ENCODE measurements at places on chromosomes 3 and 15.

DNA sequence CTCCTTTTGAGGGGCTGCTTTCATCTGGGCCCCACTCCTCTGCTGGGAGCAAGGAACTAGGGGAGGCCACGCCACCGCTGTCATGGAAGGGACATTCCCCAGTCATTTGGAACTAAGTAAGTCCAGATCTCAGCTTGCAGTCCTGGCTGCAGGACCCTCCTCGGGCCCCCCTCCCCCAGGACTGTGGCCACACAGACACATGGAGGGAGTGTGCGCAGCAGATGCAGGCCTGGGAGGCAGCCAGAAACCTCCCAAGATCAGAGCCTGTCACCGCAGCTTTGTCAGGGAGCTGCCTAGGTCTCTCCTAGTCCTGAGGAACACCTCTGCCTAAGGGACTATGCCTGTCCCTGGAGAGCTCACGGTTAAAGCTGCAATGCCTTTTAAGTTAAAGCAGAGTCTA, 7.3 kb upstream of the SEMA3F start:
- no peak for DNase-seq

DNA sequence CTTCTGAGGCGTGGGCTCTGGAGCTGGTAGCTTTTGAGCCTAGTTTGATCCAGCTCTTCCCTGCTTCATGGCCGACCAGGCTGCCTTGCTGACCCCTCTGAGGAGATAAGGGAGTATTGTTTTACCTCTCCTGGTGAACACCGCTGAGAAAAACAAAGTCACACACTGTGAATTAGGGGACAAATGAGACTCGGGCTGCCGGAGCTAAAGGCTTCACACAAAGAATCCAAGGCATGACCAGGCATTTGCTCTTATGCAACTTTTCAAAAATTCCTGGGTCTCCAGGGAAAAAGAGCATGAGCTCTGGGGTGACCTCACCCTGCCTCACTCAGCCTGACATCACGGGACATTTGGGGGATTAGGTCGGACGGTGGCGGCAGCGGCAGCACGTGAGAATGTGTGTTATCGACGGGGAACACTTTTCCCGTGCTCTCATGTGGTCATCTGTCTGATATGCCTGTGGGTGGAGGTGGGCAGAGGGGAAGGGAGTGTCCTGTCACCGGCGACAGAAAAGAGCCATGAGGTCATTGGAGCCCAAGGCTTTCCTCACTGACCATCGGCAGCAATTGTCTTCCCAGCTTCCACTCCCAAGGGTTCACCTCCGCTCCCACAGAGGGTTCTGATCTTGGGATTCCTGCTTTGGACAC, 61.0 kb downstream of the TMEM44 start:
- DNase-seq, result no peak

DNA sequence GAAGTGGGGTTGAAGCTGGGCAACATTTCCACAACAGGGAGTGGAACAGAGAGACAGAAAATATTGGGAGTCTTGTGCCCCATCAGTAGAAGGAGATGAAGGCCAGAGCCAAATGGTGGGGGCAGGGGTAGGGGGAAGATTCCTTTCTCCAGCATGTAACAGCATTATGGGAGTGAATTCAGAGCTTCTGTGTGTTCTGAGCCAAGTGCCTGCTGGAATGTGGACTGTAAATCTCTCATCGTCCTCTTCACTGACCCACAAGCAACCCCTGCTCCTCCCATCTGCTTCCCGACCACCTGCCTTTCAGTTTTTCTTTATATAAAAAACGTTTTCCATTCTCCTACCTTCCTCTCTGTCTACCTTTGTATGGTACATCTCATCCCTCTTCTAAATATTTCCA, 344.2 kb upstream of the TPRG1 start:
- no peak for DNase-seq

- DNase-seq, result no peak
These were observed 32.8 kb downstream of the BDH1 start for GRCh38 chr3:197522881-197523441.

- DNase-seq, result peak; percentile 88
These were observed 36.3 kb downstream of the LRTM1 start for GRCh38 chr3:54891540-54891897.

GRCh38 chr3:196947136-196947859, 5.0 kb upstream of the NCBP2 start:
- DNase-seq, result no peak

DNA sequence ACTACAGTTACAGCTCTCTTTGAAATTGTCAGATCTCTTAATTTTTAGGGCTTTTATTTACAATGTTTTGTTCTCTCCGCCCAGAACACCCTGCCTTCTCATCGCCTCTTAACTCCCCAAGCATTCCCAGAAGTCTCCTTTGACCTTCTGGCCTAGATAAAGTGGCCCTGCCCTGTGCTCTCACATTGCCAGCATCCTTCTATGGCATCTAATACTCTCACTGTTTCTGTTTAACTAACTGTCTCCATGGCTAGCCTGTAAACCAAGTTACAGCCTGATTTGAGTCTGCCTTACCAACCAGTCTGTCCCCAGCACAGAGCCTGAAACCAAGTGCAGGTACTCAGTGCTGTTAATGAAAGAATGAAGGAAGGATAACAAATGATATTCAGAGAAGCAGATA, 19.9 kb downstream of the COL8A1 start:
- DNase-seq, result no peak

DNA sequence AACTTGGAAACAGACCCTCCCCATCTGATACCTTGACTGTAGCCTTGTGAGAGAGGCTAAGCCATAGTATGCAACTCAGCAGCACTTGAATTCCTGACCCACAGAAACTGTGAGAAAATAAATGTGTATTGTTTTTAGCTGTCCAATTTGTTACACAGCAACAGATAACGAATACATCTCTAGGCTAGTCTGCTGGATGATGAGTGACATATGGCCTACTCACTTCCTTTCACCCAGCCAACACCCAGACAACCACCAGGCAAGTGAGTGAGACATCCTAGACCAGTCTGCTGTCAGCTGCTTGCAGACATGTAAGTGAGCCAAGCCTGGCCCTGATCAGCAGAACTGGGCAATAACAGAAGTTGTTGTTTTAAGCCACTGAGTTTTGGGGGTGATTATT, 19.2 kb upstream of the SMAD6 start:
- no peak for DNase-seq

DNA sequence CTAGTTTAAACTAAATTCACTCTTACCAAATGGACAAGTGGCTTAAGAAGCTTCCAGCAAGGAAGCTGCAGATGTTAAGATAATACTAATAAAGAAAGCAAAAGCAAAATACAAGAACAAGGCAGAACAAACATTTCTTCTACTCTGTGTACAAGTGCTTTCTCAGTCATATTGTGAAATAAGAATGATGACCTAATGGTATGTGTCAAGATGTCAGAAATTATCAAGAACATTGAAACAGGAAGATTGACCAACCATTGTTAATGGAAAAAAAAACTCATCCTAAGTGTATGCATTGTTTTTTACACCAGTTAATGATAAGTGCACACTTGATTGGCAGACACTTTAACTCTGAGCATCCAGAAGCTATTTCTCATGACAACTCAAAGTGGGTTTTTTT, 65.4 kb upstream of the P2RY1 start:
- DNase-seq, result no peak

GRCh38 chr3:107313711-107314110, 63.5 kb upstream of the CCDC54 start:
- DNase-seq, result no peak

All from posterior cingulate gyrus (tissue), 11 donors.